Left lung (tissue), 14 donors: ENCODE measurements at places on chromosomes 1 and 21. TPM values are rescaled to one million over a fixed set of nuclear protein-coding genes. Genes with fewer than 3 reads are reported as not detected.

Gene CD101
- 1.7 TPM for polyA plus RNA-seq

Gene VANGL1
- polyA plus RNA-seq = 17.8 TPM

Gene SYTL1
- polyA plus RNA-seq = 10.0 TPM

DNA sequence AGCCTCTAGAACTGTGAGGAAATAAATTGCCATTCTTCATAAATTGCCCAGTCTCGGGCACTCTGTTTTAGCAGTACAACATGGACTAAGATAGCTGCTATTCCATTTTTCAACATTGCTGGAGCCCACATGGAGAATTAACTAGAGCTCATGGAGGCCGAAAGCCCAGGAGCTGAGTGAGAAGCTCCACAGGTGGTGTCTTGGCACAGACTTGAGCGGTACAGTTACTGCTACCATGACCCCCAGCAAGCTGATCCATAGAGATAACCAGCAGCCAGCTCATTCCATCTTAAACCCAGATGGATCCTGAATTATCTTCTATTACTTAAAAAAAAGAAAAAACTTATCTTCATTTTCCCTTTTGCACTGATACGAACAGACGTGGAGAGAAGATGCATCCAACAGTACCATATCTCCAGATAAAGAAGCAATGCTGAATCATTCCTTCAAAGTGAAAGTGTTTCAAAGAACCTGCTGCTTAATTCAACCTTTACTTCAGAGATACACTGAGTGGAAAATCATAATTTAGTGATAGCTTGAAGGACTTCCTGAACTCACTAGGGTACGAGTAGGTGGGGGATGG lies 115.1 kb downstream of the SETD4 start:
- no peak for DNase-seq

DNA sequence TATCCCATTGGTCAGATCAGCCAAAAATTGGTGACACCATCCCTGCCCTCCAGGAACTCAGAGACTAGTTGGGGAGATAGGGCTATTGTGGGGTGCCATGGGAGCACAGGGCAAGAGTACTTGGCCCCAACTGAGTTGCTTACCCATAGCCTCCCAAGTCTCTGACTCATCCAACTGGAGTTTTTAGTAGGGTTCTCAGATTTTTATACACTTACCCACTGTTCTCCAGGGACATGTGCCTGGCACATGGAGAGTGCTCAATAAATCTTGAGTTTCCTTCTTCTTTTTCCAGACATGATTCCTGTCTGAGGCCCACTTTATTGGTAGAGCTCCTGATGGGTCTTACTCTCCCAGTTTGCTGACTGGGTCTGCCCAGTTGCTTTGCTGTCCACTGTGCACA lies 56.7 kb downstream of the OVGP1 start:
- no peak for DNase-seq
